ENCODE measurements at places on chromosomes 13 and 19. TPM values are rescaled to one million over a fixed set of nuclear protein-coding genes. Genes with fewer than 3 reads are reported as not detected.

- DNase-seq: no peak
Measured at GRCh38 chr19:45391871-45392665, 12.8 kb downstream of the PPP1R13L start.

DNA sequence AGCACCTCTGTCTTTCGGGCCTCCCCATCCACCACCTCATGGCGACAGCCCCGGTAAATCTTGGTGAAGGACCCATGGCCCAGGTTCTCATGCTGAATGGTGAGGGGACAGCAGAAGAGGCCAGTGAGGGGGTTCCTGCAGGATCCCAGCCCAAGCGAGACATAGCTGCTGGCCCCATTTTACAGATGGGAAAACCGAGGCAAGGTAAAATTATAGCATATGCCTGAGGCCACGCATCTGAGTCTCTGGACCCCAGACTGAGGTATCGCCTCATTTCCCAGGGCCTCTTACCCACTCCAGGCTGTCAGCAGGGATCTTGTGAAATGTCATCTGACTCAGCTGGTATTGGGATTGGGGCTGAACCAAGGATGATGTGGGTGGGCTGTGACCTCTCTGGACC is 9.8 kb downstream of the JAK3 start:
- DNase-seq: no peak

Gene MAST1
- 0.66 TPM for polyA plus RNA-seq

- no peak for DNase-seq
Measured at GRCh38 chr19:50222691-50223438, 19.4 kb downstream of the MYH14 start.

Gene ZNF470
- polyA plus RNA-seq: 6.9 TPM

DNA sequence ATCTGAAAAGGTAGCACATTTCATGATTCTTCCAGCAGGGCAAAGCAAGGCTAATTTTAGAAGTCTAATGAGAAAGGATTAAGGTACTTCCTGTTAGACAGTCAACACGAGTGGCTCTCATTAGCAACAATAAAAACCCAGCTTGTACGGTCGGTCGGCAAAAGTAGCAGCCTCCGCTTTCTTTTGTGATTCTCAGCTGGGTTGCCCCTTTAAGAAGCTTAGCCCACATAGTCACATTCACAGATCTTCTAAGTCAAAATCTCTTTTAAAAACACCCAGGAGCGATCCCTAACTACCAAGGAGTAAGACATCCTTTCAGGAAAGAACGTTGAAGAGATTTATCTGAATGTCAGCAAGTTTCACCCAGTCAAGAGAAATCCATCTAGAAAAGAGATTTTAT is 684.8 kb downstream of the DIAPH3 start:
- no peak for DNase-seq

DNA sequence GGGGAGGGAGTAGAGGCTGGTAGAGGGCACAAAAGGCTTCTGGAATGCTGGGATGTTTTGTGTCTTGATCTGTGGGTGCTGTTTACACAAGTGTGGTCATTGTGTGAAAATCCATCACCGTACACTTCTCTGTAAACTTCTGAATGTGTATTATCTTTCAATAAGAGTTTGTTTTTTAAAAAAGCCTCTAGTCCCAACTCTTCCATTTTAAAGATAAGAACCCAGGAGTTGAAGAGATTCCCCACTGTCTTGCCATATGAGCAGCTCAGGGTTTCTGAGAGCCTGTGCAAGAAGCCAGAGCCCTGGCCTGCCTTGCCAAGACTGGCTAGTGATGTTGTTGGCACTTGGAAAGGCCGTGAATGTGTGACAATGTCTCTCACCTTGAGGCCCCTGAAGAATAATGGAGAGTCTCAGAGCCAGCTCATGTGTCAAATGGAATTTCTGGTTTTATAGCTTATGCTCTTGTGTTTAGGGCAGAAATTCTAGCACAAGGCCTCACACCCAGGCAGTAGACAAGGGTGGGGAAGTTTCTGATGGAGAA is 57.5 kb upstream of the NPAS1 start:
- DNase-seq: no peak

- DNase-seq: no peak
Measured at GRCh38 chr13:29260684-29261083, 334.8 kb downstream of the SLC7A1 start.

GRCh38 chr19:55391702-55392615 is 6.2 kb downstream of the RPL28 start:
- no peak for DNase-seq

GRCh38 chr19:42606660-42607351 is 12.1 kb upstream of the CEACAM8 start:
- no peak for DNase-seq

GRCh38 chr19:44552324-44552723 is 22.8 kb upstream of the CEACAM20 start:
- no peak for DNase-seq

DNA sequence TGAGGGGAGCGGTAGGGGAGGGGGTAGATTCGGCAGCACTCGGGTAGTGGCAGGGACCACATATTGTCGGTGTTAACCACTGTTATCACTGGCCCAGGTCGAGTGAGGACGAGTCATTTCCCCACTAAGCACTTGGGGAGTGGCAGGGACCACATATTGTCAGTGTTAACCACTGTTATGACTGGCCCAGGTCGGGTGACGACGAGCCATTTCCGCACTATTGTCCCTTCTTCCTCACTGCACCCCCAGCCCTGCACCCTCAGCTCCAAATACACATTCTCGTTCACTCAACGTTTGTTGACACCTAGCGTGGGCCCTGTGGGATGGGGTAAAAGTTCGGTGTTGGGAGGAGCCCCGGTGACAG is 467 bp upstream of the CLN5 start:
- no peak for DNase-seq

GRCh38 chr19:3570606-3571011 is 2.1 kb upstream of the HMG20B start:
- no peak for DNase-seq

GRCh38 chr19:54654447-54655321 is 8.1 kb upstream of the LILRB4 start:
- DNase-seq: no peak

- DNase-seq: no peak
Measured at GRCh38 chr19:771332-771785, 20.4 kb downstream of the MISP start.

GRCh38 chr19:14325863-14326262 is 55.4 kb upstream of the ADGRE5 start:
- DNase-seq: no peak

DNA sequence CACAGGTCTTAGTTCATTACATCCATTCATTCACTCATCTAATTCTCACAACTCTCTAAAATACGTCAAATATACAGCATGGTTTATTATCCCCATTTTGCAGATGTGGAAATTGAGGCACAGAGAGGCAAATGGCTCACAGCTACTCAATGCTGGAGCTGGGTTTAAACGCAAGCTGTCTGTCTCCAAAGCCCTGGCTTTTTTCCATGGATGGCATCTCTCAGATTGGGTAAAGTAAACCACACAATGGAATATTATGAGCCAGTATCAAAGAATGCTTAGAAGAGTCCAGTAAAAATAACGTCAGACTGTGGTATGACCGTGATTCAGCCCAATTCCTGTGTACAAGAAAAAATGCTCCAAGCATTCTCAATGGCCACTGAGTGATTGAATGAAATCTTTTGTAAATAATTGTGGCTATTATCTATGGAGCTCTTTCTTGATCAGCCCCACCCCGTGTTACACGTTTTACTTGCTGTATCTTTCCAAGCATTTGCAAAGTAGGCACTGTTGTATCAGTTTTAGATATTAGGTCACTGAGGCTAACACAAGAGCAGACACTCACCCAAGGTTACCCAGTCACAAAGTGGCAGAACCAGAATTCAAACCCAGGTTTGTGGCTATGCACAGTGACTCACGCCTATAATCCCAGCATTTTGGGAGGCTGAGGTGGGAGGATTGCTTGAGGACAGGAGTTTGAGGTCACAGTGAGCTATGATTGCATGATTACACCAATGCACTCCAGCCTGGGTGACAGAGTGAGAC is 5.5 kb upstream of the ACP7 start:
- peak; percentile 81 for DNase-seq

GRCh38 chr13:40648040-40648439 is 18.4 kb downstream of the FOXO1 start:
- no peak for DNase-seq

DNA sequence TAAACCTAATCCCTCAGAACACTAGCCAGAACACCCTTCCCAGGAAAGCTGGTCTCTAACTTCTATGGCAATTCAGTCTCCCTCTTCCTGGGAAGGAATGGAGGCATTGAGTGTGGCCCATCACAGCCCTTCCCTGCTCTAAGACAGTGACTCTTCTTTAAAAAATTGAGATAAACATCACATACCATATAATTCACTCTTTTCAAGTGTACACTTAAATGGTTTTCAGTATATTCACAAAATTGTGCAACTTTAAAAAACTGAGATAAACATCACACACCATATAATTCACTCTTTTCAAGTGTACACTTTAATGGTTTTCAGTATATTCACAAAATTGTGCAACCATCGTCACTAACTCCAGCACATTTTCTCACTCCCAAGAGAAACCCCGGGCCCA is 116.5 kb downstream of the MIPEP start:
- DNase-seq: no peak

DNA sequence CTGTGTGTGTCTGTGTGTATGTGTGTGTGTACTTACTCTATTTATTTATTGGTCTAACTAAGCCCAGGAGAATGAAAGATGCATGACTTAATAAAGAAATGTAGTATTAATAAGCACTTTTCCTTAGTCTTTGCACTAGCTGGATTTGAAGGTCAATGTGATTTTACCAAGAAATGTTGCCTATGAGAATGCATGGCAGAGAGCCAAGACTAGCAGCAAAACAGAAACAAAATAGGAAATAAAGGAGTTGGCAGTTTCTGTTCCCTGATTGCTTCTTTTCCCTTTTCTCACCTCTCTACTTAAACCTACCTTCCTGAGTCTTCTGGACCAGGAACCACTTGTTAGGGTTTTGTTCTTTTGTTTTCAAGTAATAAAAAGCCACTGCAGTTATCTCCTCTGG is 286.1 kb downstream of the KCTD12 start:
- peak; percentile 62 for DNase-seq

GRCh38 chr13:20197361-20197834 is 4.7 kb upstream of the GJB2 start:
- peak; percentile 47 for DNase-seq

DNA sequence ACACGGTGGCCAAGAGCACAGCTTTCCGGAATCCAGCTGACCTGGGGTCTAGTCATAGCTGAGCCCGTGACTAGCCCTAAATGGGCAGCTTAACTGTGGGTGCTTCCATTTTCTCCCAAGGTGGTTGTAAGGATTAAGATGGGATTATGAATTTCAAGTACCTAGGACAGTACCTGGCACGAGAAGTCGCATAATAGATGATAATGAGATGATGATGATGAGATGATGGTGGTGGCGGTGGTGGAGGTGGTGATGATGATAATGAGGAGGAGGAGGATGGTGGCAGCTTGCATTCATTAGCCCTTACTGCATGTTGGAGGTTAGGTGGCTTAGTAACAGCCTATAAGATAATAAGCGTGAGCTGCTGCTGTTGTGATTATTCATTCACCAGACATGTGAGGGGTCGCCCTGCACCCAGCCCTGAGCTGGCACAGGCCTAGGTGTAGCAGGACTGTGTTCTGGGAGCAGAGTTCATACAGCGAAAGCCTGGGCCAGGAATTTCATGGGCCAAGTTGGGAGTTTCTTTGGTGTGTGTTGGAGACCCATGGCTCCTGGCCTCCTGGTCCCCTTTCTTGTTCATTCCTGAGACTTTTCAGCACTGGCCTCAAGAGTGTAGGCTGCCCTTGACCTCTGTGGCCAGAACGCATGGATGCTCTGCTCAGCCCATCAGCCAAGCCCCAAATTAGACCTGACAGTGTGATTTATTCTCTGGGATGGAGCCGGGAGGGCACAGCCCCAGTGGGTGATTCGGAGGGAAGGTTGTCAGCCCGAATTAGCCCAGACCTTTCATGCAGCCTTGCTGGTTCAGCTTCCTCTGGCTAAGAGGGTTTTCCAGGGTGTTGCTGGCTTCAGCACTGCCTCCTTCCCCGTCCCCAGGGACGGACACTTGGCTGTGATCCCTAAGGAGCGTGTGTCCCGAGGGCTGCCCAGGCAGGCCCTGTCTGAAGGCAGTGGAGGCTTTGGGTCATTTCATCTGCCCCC is 128.8 kb downstream of the SIPA1L3 start:
- DNase-seq: no peak

Gene GARIN5B
- polyA plus RNA-seq: not detected

Gene ZNF540
- 2.0 TPM for polyA plus RNA-seq
